GM12892 (cell line): ENCODE measurements at places on chromosomes 5 and 9.
A peak's percentile ranks its signal among the peaks of the same experiment; 100 is the strongest.

- no peak for DNase-seq
Observed at GRCh38 chr9:85600675-85601263, 141.0 kb downstream of the AGTPBP1 start.

DNA sequence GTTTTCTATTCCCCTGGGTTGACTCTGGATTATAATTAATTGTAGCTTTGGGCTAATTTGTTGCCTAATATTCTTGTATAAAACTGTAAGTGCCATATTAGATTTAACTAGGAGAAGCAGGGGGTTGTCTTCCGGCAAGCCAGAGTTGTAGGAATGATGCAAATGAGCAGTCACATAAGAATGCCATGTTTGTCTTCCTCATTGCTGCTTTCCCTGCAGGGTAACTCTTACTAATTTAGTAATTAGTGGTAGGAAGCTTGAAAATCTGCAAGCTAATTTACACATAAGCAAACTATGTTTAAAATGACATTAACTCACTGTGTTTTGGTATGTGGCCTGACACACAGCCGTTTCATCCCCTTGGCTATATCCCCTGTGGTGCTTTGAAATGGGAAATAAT is 527.8 kb downstream of the KCTD16 start:
- DNase-seq = no peak

DNA sequence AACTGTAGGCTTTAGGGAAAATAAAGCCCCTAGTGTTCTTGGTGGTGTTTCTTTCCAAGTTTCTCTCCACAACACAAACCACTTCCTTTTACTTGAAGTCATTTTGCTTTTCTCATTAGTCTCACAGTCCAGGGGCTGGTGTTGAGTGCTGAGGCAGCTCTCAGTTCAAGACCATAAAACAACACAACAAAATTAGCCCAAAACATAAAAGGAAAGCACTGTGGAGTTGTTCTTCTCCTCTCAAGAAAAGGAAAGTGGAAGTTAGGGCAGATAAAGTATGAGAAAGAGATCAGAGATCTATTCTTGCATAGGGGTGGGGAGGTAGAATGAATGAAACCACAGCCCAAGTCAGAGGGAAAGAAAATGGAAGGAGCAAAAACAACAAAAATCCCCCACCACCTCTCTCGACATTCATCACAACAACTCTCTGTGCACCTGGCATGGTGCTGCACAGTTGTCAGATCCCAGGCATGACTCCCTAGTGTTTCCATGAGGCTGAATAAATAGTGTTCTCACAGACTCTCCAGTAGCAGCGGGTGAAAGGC is 569.9 kb downstream of the RAB3C start:
- no peak for DNase-seq

GRCh38 chr9:127828262-127829031 is 25.8 kb downstream of the FPGS start:
- no peak for DNase-seq

DNA sequence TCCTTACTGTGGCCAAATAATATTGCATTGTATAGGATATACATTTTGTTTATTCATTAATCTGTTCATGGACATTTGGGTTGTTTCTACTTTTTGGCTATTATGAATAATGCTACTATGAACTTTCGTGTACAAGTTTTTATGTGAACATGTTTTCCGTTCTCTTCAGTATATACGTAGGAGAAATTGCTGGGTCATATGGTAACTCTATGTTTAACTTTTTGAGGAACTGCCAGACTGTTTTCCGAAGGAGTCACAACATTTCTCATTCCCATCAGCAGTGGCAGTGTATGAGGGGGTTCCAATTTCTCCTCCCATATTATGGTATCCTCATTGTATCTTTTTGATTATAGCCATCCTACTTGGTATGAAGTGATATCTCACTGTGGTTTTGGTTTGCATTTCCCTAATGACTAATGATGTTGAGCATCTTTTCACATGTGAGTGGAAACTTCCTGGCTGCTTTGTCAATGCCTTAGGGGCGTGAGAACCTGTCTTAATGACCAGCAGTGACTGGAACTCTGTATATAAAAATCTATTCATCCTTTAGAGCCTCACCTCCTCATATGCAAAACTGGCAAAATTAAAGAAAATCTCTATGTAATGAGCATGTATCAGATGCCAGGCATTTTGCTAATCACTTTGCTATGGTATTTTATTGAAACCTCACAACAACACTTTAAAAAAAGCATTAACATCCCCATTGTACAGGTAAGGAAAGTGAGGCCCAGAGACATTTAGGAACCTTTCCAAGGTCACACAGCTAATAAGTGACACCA is 47.8 kb upstream of the TGFBR1 start:
- no peak for DNase-seq

- DNase-seq = no peak
Observed at GRCh38 chr9:93580654-93581380, 4.4 kb downstream of the PHF2 start.

- peak; percentile 82 for DNase-seq
Observed at GRCh38 chr9:92716557-92716956, 46.6 kb upstream of the IPPK start.
